ENCODE measurements at places on chromosomes 4 and X.

GRCh38 chrX:1743663-1744062, 128.8 kb downstream of the ASMT start:
- no peak for DNase-seq

DNA sequence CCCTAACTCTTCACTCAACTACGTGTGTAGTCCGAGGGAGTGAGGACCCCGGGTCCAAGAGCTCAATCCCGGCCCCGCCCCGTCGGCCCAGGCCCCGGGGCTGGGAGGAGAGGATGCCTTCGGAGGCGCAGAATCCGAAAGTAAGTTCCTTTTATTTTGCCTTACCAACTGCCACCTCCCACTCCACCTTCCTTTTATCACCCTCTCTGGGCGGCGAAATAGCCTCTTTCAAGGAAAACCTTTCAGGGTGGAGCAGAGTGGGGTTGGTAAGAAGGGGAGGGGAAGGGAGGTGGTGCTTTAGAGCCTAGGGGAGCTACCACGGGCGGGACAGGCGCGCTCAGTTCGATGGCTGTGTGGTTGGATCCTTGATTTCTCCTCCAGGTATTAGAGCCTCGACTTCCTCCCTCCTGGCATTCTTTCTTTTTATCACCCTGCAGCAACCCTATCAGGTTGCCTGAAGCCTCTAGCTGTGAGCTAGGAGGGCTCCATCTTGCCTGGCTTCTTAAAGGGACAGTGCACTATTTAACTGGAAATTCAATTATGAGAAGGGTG, 191.2 kb downstream of the RRAGB start:
- peak; percentile 58 for DNase-seq

- DNase-seq = no peak
These were observed 10.3 kb upstream of the VSIG4 start for GRCh38 chrX:66050140-66050569.

DNA sequence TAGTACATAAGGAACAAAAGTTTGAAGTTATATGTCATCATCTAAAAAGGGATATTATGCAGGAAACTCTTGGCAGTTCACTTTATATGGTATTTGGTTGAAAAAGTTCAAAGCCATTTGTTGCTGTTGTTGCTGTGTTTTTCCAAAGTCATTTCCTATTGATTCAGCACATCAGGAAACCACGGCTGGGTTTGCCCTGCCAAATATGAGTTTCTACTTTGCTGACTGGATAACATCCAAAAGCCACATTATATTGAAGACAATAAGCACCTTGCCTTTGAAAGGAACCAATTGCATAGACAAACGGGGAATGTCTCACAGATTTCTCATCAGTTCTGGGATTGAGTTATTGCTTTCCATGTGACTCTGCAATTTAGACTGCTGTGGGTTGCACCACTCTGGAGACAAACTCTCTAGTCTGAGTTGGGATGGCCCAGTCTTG, 206.1 kb downstream of the SLC39A8 start:
- no peak for DNase-seq

GRCh38 chr4:128566693-128567092, 242.8 kb upstream of the JADE1 start:
- DNase-seq = no peak
